ENCODE measurements at places on chromosomes 1 and 21. TPM values are rescaled to one million over a fixed set of nuclear protein-coding genes. Genes with fewer than 3 reads are reported as not detected.

DNA sequence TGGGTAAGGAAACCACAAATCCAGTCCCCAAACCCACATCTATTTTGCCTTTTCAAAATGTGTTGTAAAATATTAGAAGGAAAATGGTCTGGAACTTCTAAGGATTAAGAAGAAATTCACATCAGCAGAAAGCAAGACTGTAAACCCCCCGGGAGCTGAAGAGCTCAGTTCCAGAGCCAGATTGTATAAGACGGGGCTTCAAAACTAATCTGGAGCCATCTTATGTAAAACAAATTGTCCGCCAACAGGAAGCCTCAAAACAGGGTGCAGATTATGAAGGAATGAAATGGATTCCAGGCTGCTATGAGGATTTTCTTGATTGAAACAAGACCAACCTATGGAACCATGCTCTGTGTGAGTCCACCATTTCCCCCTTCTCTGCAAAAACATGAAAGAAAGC lies 25.1 kb upstream of the HUNK start:
- no peak overlapping the region for H3K4me3 ChIP-seq
- DNase-seq = no peak
- no peak overlapping the region for H3K27ac ChIP-seq
- no peaks in the 10 kb centered on the region for H3K4me1 ChIP-seq
- H3K36me3 ChIP-seq = no peaks in the 10 kb centered on the region

DNA sequence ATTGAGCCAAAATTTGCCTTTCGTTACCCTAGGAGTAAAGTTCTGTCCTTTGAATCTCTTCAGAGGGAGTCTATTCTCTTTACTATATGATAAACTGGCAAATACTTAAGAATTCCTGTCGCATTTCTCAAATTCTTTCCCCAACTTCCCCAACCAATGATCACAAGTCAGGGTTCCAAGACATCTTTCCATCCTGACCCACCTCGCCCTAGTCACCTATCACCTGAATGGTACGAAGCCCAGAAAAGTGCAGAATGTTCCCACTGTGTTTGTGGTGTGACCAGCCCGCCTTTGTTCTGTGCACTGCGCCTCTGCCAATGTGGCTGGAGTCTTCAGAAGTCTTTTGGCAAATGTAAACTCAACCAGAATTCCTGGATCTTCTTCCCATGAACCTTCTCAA lies 132.5 kb downstream of the RNF220 start:
- H3K4me1 ChIP-seq = no peaks in the 10 kb centered on the region
- no peak overlapping the region for H3K4me3 ChIP-seq
- no peaks in the 10 kb centered on the region for H3K27me3 ChIP-seq
- no peaks in the 10 kb centered on the region for H3K36me3 ChIP-seq
- no peak for DNase-seq
- no peak overlapping the region for H3K27ac ChIP-seq

- no peaks in the 10 kb centered on the region for H3K4me1 ChIP-seq
- H3K27ac ChIP-seq = no peak overlapping the region
- H3K27me3 ChIP-seq = peaks cover 19% of the 10 kb centered on the region
- H3K4me3 ChIP-seq = no peak overlapping the region
- H3K36me3 ChIP-seq = no peaks in the 10 kb centered on the region
Observed at GRCh38 chr1:2442661-2443060, 30.3 kb upstream of the PEX10 start.

Gene LCE1C
- total RNA-seq = not detected

DNA sequence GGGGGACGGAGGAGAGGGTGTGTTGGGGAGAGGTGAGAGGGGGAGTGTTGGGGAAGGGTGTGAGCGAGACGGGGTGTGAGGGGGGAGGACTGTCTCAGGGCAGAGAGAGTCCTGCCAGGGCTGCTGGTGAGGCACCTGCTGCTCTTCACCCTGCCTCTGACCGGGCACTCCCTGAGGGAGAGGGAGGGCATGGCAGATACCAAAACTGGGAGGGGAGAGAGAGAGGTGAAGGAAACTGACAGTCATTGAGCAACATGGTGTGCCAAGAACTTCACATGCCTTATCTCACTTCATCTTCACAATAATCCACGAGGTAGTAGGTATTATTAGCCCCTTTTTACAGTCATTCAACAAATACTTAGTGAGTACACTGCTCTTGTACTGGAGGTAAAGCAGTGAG lies 61.3 kb upstream of the ARTN start:
- no peak overlapping the region for H3K27ac ChIP-seq
- H3K4me3 ChIP-seq = no peak overlapping the region
- H3K27me3 ChIP-seq = no peaks in the 10 kb centered on the region
- H3K36me3 ChIP-seq = no peaks in the 10 kb centered on the region

Gene AKIRIN1
- total RNA-seq = 48.0 TPM

GRCh38 chr1:236066054-236066453 lies 1.2 kb upstream of the NID1 start:
- H3K36me3 ChIP-seq = no peaks in the 10 kb centered on the region
- no peak for DNase-seq
- H3K4me1 ChIP-seq = no peaks in the 10 kb centered on the region
- peaks cover 19% of the 10 kb centered on the region for H3K27me3 ChIP-seq
- H3K4me3 ChIP-seq = peak overlapping the region; percentile 51

GRCh38 chr1:47521034-47521881 lies 83.4 kb downstream of the FOXD2 start:
- no peaks in the 10 kb centered on the region for H3K36me3 ChIP-seq
- H3K27ac ChIP-seq = no peak overlapping the region
- H3K27me3 ChIP-seq = no peaks in the 10 kb centered on the region
- no peak for DNase-seq
- no peaks in the 10 kb centered on the region for H3K4me1 ChIP-seq

DNA sequence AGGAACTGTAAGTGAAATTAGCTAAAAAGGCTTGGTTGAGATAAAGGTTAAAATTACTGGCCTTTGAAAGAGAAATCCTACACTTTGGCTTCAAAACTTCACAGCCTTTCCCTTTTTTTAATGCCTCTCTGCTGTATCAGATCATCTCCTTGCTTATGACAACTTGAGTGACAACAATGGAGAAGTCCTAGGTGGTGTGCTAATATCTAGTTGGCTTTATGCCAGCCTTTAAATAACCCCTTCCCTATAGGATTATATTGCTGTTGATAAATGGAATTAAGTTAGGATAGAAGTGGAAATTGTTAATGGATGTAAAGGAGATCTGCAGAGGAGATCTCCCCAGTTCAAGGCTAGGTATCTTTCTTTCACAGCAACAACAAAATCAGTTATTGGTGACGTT lies 130.2 kb upstream of the ATP1B1 start:
- no peaks in the 10 kb centered on the region for H3K36me3 ChIP-seq
- no peak overlapping the region for H3K4me3 ChIP-seq
- no peak for DNase-seq

GRCh38 chr1:203550846-203551245 lies 56.9 kb downstream of the OPTC start:
- no peak overlapping the region for H3K4me3 ChIP-seq
- no peak for DNase-seq
- H3K27me3 ChIP-seq = no peaks in the 10 kb centered on the region
- H3K4me1 ChIP-seq = no peaks in the 10 kb centered on the region

DNA sequence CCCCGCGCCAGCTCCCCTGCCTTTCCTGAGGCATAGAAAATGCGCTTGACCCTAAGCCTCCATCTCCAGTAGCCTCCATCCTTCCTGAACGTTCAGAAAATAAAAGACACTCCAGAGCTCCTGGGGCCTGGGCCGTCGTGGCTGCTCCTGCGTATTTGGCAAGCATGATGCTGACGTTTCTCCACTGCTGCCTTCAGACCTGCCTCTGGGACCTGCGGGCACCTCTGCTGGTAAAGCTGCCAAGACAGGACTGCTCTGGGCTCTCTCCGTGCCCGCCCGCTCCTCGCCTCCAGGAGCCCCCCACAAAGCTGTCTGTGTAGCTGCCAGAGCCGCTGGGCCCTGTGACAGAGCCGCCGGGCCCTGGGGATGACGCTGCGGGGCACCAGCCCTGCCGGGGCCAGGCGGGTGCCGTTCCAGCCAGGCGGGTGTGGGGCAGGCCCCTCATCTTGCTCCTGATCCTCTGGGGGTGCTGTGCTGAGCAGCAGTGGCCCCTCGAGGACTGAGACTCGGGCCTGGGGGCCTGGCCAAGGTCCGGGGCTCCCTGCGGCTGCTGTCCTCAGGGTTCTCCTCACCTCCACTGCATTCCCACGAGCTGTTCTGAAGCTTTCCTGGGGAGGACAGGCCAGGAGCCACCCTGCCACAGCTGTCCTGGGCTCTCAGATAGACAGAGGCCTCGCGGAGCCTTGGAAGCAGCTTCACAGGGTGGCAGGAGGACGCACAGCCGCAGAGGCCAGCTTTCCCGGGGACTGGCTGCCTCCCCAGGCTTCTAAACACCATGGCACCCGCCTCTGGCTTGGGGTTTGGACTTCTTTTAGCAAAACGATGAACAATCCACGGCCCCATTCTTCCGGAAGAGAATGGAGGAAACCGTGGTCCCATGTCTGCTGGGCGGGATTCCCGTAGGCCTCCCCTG lies 48.1 kb downstream of the MORN1 start:
- DNase-seq = no peak
- H3K36me3 ChIP-seq = no peaks in the 10 kb centered on the region
- no peaks in the 10 kb centered on the region for H3K27me3 ChIP-seq
- no peaks in the 10 kb centered on the region for H3K4me1 ChIP-seq
- no peak overlapping the region for H3K4me3 ChIP-seq

DNA sequence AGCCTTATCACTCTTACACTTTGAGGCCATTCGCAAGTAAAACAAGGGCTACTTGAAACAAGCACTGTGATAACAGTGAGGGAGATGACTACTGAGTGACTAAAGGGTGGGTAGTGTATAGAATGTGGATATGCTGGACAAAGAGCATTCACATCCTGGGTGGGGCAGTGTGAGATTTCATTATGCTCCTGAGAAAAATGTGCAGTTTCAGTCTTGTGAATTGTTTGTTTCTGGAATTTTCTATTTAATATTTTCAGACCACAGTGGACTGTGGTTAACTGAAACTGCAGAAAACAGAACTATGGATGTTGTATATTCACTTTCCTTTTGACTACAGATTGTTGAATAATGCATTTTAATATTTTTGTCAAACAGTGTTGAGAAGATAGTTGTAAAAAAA lies 25.1 kb upstream of the B3GALT2 start:
- H3K27ac ChIP-seq = no peak overlapping the region
- H3K4me1 ChIP-seq = no peaks in the 10 kb centered on the region
- no peak for DNase-seq
- H3K27me3 ChIP-seq = no peaks in the 10 kb centered on the region

- no peaks in the 10 kb centered on the region for H3K36me3 ChIP-seq
- H3K4me3 ChIP-seq = no peak overlapping the region
- peak overlapping the region; percentile 88 for H3K27ac ChIP-seq
Observed at GRCh38 chr1:8409106-8409505, 91.2 kb downstream of the SLC45A1 start.

GRCh38 chr1:8217011-8217711 lies 100.8 kb upstream of the SLC45A1 start:
- H3K4me1 ChIP-seq = no peaks in the 10 kb centered on the region
- peak overlapping the region; percentile 41 for H3K4me3 ChIP-seq
- no peak for DNase-seq
- H3K27me3 ChIP-seq = no peaks in the 10 kb centered on the region

Measured in colonic mucosa (tissue), 4 donors.